ENCODE measurements at places on chromosomes 5 and 9.
A peak's percentile ranks its signal among the peaks of the same experiment; 100 is the strongest.

DNA sequence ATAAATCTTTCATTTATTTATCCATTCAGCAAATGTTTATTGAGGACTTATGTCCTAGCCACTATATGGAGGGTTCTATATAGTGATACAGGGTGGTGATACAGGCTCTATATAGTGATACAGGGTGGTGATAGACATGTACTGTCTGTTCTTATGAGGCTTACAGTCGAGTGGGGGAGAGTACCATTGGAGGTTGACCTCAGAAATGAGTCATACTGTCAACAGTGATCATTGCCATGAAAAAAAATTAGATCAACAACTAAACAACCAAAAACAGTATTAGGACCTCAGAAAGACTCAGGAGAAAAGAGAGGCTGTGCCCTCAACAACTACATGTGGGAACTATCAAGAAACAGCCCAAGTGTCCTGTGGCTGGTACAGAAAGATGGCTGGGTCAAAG is 22.0 kb downstream of the PAPPA start:
- DNase-seq, result no peak

DNA sequence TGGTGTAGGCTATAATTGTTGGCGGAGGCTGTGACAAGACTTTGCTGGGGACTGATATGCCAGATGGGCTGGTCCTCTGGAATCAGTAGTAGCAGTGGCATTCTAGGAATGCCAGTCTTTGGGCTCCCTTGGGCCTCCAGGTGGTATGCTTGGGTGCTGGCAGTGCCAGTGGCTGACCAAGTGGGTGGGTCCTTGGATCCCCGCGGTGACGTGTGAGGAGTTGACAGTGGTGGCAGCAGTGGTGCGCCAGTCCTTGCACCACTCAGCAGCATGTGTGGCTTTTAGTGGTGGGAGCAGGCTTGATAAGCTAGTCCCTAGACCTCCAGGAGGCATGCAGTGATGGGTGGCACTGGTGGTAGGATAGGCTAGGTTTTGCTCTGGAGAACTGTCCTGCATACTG is 63.9 kb downstream of the UNC13B start:
- DNase-seq, result no peak

- no peak for DNase-seq
These were observed 22.1 kb upstream of the MARCHF6 start for GRCh38 chr5:10331341-10331796.

- DNase-seq, result no peak
These were observed 2.7 kb downstream of the LEAP2 start for GRCh38 chr5:132876020-132876759.

DNA sequence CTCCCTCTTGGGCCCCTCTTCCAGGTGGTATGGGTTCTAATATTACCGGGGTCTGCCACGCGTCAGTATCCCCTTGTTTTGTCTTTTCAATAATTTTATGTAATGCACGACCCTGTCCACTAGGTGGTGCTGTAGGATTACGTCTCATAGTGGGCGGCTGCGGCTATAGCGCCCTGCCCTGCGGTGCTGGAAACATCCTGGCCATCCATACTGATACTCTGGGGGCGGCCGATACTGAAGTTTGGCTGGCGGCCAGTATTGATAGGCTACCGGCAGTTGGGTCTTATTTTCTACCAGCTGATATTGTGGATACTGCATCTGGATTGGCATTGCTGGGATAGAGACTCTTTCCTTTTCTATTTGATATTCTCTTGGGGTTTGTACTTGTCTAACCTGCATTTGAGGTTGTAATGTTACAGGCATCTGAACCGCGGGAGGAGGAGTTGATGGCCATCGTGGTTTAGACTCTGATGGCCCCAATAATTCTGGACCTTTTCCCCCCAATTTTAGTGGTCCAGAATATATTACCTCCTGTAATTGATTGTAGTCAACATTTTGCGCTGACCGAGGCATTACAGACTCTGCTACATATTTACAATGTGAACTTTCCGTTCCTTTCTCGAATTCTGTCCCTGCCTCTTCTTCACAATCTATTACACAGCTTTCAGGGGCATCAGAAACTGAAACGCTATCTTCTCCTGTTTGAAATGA is 3.3 kb upstream of the TMEM141 start:
- DNase-seq, result peak; percentile 70
